Stimulated activated CD4-positive, alpha-beta T cell treated with anti-CD3 and anti-CD28 coated beads, TNF-alpha, amount 100 ng/mL, for 4 hours (primary cell): ENCODE measurements at places on chromosomes 16 and 17.

GRCh38 chr16:29899516-29900101 lies at the start of gene SEZ6L2:
Gene SEZ6L2, minus strand, starts transcription at chr16:29899550. Its CDS starts 531 bp downstream, at chr16:29899019.
- no peak for DNase-seq

- no peak for DNase-seq
Measured at GRCh38 chr17:6153375-6153774, 83.2 kb downstream of the WSCD1 start.

DNA sequence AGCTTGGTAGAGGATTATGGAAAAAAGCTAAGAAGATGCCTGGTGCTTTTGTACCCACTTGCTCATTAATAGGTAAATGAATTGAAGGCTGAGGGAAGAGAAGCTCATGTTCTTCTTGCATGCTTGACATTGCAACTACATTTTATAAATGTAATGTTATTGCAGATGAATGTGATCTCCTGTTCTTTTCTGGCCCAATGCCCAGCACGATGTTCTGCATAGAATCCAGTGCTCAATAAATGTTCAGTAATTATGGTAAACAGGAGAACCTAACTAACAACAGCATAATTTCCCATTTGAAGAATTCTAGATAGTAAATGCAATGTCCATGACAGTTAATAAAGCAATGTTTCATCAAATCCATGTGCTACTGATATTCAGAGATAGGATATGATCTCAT lies 638.2 kb upstream of the SOX9 start:
- no peak for DNase-seq

- DNase-seq, result no peak
Measured at GRCh38 chr17:49998836-49999511, 4.0 kb upstream of the DLX3 start.

GRCh38 chr16:12324152-12324551 lies 347.6 kb downstream of the SNX29 start:
- DNase-seq, result no peak

DNA sequence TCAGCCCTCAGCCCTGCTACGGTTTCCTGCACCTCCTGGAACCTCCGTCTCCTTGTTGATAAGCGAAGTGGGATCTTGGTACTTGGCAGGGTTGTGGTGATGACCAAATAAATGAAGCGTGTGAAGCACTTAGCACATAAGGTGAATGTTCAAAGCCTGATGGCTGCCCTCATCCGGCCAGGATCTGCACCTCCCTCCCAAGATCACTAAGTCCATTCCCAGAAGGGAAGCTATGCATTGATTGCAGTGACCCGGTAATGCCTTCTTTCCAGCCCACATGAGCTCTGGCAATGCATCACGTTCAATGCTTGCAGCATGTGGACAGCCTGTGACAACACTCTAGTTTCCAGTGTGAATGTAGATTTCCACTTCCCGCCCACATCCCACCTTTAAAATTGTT lies 24.9 kb upstream of the RHOT1 start:
- no peak for DNase-seq

GRCh38 chr16:164827-165538 lies 795 bp upstream of the HBM start:
- DNase-seq, result no peak
